ENCODE measurements at places on chromosomes 13 and 19.

GRCh38 chr13:50678464-50679162 is 164.9 kb downstream of the DLEU7 start:
- DNase-seq, result no peak

- no peak for DNase-seq
These were observed 10.6 kb downstream of the NFIX start for GRCh38 chr19:13005861-13006370.

DNA sequence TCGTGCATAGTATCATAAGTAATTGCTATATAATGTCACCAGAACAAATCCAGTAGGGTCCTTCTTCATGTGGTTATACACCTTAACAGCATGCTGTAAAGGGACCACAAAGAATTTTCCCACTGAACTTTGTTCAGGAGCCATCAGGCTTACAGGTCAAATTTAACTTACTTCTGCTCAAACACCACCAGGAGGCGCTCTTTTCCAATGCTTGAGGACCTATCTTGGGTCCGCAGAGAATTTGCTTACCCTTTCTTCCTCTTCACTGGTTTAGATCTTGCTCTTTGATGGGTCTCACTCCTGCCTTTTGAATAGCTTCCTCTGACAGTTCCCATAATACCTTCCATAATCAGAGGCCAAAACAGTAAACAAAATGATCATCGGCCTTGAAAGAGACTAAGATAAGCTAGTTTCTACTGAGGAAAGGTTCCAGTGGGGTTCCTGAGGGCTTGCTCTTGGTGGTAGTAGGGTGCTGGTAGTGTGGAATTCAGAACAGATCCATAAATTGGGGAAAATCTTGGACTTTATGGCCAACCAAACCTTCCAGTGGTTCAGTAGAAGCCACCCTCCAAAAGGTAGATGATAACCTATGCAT is 37.4 kb downstream of the SCGB2B2 start:
- peak; percentile 62 for DNase-seq

GRCh38 chr13:35136585-35136984 is 194.5 kb downstream of the NBEA start:
- no peak for DNase-seq

GRCh38 chr13:106899442-106899841 is 331.5 kb upstream of the ARGLU1 start:
- DNase-seq, result no peak

DNA sequence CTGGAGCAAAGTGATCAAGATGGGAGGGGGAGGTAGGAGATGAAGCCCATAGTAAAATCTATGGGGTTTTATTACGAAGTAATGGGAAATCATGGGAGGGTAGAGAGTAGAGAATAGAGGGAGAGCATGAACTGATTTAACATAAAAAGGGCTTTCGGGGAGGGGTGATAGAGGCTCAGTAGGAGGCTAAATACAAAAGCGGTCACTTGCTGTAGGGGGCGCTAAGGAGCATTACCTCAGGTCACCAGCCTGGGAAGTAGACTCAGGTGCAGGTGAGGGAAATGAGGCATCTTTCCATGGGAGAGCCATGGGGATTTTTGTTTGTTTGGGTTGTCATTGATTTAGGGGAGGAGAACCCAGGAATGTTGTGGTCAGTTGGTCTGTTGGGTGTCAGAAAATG is 14.1 kb downstream of the KRTDAP start:
- DNase-seq, result peak; percentile 77

GRCh38 chr13:20442375-20442774 is 83.3 kb downstream of the CRYL1 start:
- DNase-seq, result no peak

DNA sequence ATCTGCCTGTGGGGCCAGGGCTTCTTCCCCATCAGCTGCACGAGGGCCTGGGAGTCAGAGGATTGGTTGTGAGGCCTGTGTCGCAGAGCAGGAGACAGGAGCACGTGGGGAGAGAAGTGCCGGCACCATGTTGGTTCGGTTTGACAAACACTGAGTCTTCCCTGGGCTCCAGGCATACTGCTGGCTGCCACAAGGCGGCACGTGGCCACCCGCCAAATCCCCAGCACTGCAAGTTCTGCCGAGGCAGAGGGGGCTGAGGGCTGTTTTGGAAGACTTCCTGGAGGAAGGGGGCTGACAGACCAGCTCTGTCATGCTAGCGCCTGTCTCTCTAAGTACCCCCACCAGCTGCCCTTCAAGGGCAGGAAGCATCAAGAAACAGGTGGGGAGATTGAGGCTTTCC is 9.5 kb downstream of the SHANK1 start:
- no peak for DNase-seq

- no peak for DNase-seq
These were observed 1783.5 kb downstream of the SLITRK5 start for GRCh38 chr13:89454681-89455080.

- DNase-seq, result no peak
These were observed 453.3 kb downstream of the DIAPH3 start for GRCh38 chr13:59710416-59710815.

- no peak for DNase-seq
These were observed 11.1 kb downstream of the ZNF473 start for GRCh38 chr19:50036908-50037307.
